G401 (cell line): ENCODE measurements at places on chromosomes 12 and 14.

GRCh38 chr14:45089813-45090212 is 5.9 kb downstream of the PRPF39 start:
- no peak for DNase-seq

GRCh38 chr14:104434214-104435076 is 145.1 kb upstream of the C14orf180 start:
- DNase-seq, result no peak

DNA sequence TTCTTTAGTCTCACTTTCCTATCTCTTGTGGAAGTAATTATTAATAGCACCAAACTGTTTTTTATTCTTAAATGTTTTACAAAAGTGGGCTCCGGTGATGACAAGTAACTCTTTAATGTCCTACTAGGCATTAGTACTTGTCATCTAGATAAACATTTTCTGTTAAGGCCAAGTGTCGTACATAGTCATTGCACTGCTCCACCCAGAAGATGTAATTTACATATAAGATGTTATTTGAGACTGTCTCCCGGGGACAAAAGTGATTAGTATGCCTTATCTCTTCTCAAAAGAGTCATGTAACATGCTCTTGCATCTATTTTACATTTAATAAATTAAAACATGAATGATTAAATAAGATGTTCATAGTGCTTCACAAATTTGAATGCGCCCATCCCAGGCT is 88.4 kb downstream of the FLRT2 start:
- DNase-seq, result no peak

GRCh38 chr12:107126796-107127481 is 33.6 kb upstream of the CRY1 start:
- no peak for DNase-seq

GRCh38 chr12:18655351-18655750 is 82.5 kb downstream of the PLCZ1 start:
- no peak for DNase-seq

- DNase-seq, result no peak
Observed at GRCh38 chr14:105150368-105151083, 18.1 kb downstream of the JAG2 start.
